T follicular helper cell (primary cell): ENCODE measurements at places on chromosomes 13 and 19.

- DNase-seq: no peak
Observed at GRCh38 chr19:44585371-44586133, 27.8 kb upstream of the IGSF23 start.

DNA sequence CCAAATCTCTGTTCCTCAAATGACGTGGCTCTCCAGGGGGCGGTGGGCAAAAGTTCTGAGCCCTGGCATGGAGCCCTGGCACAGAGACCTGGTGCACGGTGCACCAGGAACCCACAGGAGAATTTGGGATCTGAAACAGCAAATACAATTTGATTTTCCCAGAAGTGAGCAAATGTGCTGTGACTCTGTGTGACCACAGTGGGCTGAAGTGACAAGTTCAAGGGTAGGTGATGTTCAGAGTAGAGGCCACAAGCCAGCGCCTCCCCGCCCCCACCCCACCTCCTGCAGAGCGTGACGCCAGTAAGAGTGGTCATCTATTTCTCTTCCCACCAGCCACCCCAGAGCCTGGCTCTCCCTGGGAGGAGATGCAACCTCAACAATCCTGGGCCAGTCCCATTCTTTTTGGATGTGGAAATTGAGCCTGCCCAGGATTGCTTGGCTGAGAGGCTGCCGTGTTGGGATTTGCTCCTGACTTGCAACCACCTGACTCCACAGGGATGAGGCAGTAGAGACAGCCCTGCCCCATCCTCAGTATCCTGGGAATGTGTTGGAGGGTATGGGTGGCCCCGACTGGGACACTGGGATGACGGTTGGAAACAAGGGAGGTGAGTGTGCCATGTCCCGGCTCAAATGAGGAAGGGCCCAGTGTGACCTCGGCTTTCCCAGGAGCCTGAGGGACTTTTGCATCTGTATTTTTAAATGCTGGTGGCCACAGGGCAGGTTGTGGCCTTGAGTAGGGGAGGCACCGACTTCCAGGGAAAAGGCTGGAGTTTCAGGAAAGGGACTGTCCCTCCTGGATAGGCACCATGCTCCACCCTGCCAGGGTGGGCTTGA, 11.1 kb upstream of the BCL3 start:
- DNase-seq: no peak

DNA sequence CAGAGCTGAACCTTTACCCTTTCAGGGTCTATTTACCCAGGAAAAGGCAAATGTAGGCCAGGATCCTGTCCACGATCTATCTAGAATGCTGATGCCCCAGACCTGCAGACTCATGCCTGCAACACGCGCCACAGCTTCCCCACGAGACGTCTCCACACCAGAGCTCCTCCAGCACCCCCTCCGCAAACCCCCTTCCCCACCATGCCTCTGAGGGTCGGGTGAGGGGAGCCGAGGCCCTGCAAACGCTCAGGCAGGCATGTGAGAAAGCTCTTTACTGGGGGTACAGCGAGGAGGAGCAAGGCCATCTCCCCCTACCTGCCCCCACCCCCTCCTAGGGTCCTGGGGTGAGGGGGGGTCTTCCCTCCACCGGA, 8.9 kb downstream of the DYRK1B start:
- DNase-seq: no peak

GRCh38 chr19:51076631-51077213, 6.0 kb downstream of the KLK14 start:
- DNase-seq: no peak

GRCh38 chr13:94701313-94702180, 10.8 kb downstream of the SOX21 start:
- DNase-seq: no peak

DNA sequence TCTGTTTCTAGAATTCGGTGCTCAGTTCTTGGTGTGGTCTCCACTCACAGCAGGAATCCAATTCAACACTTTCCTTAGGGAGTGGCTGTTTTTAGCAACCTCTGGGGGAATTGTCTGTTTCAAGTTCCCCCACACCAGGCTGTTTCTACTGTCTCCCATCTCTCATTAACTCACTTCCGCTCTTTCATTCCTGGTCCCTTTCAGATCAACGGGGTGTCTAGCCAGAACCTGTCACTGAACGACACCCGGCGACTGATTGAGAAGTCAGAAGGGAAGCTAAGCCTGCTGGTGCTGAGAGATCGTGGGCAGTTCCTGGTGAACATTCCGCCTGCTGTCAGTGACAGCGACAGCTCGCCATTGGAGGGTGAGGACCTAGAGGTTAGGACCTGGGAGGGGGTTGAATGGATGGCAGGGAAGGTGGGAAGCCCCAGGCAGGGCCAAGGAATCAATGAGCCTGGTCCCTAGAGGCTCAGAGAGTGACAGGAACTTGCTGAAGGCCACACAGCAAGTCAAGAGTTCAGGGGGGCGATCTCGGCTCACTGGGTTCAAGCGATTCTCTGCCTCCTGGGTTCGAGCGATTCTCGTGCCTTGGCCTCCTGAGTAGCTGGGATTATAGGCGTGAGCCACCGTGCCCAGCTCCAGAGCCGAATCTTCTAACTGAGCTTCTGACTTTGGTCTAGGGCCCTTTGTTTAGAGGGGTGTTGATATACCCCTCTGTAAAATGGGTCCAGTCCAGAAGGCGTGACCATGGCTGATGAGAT, 25.5 kb downstream of the TJP3 start:
- no peak for DNase-seq

DNA sequence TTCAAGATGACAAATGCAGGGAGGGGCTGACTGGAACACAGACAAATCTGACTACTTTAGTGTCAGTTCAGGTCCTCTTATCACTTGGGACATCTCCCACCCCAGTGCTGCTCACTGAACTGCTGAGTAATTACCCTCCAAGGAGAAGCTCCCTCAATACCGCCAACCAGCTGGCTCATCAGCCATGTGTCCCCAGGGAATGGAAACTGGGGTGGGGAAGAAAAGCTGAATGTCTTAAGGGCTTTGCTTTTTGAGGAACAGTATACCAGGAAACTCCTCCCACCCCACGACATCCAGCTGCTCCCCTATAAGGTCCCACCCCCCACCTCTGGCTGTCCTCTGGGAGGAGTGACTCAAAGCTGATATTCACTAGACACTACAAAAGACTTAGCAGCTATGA, 2.0 kb downstream of the ZNF823 start:
- no peak for DNase-seq

GRCh38 chr13:109175666-109176065, 546.3 kb downstream of the MYO16 start:
- DNase-seq: no peak
